ENCODE measurements at places on chromosomes 3 and 15.

GRCh38 chr15:36544518-36545466, 34.6 kb upstream of the CDIN1 start:
- DNase-seq = no peak

DNA sequence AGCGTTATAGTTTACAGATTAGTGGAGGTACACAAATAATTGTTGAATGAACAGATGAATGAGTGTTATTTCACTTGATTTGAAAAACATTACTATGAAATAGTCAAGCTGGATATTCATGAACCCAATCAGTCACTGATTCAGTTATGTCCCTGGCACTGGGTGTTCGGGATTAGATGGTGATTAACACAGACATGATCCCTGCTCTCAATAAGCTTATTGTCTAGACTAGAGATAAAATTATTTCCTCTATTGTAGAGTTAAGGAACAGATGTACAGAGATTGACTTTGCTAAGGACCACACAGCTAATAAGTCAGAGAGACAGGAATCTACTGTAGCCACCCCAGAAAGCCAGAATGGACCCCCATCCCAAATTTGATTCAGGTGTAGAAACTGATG, 963 bp downstream of the GRAMD1C start:
- no peak for DNase-seq

- DNase-seq = no peak
Observed at GRCh38 chr15:42549032-42549491, 424 bp downstream of the HAUS2 start.

DNA sequence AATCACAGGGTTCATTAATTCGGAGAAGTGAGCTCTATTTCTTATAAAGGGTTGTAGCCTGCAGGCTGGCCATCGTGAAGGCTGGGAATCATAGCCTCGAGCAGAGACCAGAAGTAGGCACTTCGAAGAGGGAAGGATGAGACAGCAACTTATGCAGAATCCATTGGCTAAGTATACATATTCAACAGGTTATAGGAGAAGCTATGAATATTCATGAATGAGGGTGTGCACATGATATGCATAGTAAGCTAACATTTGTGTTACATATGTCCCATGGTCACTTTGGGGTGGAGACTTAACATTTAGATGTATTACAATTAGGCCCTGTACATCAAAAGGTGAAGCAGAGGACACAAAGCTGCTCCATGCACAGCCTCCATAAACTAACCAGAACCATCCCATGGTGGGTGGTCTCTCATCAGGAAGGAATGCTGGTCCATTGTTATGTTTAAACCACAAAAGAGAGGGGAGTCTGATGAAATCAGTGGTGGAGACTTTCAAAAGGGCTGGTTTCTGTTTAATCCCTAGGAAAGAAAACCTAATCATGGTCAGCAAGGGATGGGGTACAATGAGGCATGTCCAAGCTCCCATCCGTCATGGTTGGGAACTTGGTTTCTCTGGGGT, 80.8 kb upstream of the FHIT start:
- no peak for DNase-seq

- DNase-seq = no peak
Observed at GRCh38 chr3:82493858-82494257, 732.4 kb upstream of the GBE1 start.

- no peak for DNase-seq
Observed at GRCh38 chr3:127665586-127665985, 7.2 kb upstream of the ABTB1 start.

DNA sequence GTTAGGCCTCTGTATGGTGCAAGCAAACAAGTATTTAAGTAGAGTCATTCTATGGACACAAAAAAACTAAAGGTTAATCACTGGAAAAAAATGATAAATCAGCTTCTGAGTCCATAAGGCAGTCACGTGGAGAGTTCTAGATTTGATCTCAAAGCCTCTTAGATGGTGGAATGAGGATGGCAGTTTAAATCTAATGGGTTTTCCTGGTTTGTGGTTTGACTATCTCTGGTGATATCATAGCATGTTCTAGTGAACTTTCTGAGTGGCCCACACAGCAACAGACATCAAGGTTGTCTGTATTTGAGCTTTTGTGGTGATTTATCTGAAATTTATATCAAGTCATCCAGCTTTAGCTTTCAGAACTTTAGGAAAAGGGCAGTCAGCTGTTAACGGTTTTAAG, 52.4 kb downstream of the ILDR1 start:
- DNase-seq = no peak

DNA sequence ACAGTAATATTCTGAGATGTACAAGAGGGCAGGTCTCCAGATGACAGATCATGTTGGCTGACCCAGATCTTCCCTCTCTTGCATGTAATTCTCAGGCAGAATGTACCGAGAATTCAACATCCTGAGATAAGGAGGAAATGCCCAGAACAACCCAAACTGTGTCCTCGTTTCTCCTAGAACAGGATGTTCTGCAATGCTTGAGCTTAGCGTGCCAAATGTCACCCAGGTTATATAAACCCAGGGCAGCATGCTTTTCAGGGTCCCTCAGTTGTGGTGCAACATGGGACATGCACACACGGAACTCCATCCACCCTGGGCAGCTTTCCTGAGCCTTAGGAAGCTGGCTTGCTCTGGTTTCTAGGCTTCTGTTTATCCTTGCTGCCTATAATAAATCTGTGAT, 102.1 kb upstream of the CMC1 start:
- DNase-seq = no peak

DNA sequence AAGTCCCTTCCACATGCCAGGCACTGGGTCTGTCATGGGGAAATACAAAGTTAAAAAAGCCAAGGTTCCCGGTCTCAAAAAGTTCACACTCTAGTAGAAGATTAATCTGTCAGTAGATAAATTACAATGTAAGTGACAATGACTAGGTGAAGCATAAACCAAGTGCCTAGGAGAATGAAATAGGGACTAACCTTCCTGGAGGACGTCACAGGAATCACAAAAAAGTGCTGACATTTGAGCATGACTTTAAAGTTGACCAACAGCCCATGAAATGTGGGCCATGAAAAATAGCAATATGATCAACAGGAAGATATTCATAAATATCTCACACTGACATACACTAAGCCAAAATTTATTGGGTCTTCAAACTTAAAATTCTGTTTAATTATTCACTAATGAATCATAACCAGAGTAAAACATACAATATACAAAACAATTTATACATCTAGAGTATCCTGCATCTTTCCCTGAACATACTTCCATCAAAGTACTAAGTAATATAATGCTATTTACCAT, 20.0 kb downstream of the COPS2 start:
- no peak for DNase-seq

DNA sequence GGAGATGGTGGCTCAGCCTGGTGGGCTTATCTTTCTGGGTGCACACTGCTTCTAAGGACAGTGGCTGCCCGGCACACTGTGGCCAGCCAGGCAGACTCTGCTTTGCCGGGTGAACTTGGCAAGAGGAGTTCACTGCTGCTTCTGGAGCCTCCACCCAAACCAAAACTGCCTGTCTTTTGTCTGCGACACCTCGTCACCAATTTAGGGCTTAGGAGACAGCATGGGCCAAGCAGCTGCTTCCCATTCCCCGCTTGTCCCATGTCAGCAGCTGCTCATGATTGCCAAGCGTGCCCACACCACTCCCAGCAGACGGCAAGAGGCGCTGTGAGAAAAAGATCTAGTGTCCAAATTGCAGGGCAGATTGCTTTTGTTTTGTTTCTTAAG, 57.3 kb downstream of the LSM3 start:
- DNase-seq = no peak

- DNase-seq = no peak
Observed at GRCh38 chr3:125694761-125695294, 99.5 kb upstream of the OSBPL11 start.

DNA sequence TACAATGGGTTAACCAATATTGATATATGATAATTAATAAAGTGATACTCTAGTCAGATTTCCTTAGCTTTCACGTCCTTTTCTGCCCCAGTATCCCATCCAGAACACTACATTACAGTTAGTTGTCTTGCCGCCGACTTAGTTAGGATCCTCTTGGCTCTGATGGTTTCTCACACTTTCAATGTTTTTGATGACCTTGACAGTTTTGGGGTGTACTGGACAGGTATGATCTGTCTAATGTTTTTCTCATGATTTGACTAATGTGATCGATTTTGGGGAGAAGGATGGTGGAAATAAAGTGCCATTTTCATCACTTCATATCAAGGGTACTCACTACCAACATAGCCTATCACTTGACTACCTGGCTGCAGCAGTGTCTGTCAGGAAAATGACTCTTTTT, 245.0 kb upstream of the TMC3 start:
- no peak for DNase-seq

GRCh38 chr3:15523660-15524417, 2.3 kb upstream of the COLQ start:
- no peak for DNase-seq

GRCh38 chr15:67403428-67404154, 117.3 kb upstream of the C15orf61 start:
- DNase-seq = no peak

- no peak for DNase-seq
Observed at GRCh38 chr15:40136470-40137302, 24.2 kb upstream of the BUB1B start.

DNA sequence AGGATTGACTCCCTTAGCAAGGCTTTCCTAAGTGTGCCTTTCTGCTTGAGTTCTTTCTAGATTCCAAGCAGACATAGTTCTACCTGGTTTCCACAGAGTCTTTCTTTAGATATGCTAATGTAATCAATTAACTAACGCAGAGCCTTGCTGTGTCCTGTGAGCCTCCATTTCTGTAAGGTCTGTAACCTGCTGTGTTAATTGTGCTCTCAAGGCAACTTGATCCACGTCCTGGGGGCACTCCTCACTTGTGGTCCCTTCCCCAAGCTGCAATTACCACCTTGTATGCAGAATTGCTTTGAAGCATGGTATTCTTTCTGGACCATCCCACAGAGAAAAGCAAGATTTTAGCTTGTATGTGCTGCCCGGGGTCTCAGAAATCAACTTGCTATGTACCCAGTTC, 29.5 kb upstream of the THSD4 start:
- DNase-seq = no peak

- DNase-seq = no peak
Observed at GRCh38 chr3:54827776-54828175, 100.1 kb downstream of the LRTM1 start.

- DNase-seq = no peak
Observed at GRCh38 chr3:42942693-42943092, 36.4 kb upstream of the GASK1A start.

- DNase-seq = no peak
Observed at GRCh38 chr3:147483145-147483544, 74.0 kb downstream of the ZIC1 start.

GRCh38 chr15:83700082-83700481, 46.2 kb downstream of the ADAMTSL3 start:
- no peak for DNase-seq

DNA sequence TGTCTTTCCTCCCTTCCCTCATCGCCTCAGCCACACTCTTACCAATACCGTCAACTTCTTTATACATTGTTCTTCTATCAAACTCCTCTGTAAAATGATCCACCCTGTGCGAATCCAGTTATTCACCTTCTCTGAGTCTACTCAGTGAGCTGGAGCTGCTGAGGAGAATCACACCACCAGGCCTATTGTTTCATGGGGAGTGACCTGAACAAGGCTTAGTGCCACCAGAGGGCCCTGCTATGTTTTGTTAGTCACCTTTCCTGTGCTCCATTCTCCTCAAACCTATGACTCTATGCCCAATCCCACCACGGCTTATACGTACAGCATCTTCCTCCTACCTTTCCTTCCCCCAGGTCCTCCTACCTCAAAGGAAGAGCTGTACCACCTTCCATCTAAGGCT, 50.4 kb upstream of the MED12L start:
- no peak for DNase-seq

GRCh38 chr3:194930377-194931204, 244.9 kb downstream of the FAM43A start:
- no peak for DNase-seq

DNA sequence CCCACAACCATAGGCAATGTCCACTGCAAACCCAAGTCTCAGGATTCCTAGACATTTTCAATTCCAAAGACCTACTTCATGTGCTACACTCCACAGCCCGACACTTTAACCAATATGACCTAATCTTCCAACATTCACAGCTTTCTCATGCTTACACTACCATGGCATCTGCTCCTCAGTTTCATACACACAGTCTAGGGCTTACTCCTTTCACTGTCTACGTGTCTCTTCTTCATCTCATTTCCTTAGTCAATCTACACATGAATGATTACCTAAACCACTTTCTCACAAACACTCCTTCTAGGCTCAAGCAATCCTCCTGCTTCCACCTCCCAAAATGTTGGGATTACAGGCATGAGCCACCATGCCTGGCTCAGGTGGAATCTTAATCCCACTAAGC, 106.3 kb downstream of the STAG1 start:
- no peak for DNase-seq

DNA sequence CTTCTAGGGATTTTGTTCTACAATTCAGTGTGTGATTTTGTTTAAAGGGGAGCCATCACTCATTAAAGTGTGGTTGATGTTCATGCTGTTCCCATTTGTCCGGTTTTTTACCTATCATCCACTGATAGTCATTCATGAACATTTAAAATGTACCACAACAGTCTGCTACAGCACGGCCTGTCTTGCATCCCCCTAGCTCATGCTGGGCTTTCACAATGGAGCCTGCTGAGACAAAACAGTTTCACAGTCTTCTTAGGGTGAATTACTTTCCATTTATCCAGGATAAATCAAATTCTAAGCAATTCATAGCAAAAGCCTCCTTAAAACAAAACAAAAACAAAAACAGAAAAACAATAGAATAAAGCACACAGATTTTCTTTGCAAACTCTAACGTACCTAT, 627.2 kb downstream of the CADM2 start:
- DNase-seq = no peak

- no peak for DNase-seq
Observed at GRCh38 chr15:45863881-45864580, 229.2 kb downstream of the SQOR start.

- DNase-seq = no peak
Observed at GRCh38 chr15:68318931-68319909, 41.7 kb downstream of the FEM1B start.

GRCh38 chr3:59186725-59187124, 136.9 kb upstream of the CFAP20DC start:
- no peak for DNase-seq

DNA sequence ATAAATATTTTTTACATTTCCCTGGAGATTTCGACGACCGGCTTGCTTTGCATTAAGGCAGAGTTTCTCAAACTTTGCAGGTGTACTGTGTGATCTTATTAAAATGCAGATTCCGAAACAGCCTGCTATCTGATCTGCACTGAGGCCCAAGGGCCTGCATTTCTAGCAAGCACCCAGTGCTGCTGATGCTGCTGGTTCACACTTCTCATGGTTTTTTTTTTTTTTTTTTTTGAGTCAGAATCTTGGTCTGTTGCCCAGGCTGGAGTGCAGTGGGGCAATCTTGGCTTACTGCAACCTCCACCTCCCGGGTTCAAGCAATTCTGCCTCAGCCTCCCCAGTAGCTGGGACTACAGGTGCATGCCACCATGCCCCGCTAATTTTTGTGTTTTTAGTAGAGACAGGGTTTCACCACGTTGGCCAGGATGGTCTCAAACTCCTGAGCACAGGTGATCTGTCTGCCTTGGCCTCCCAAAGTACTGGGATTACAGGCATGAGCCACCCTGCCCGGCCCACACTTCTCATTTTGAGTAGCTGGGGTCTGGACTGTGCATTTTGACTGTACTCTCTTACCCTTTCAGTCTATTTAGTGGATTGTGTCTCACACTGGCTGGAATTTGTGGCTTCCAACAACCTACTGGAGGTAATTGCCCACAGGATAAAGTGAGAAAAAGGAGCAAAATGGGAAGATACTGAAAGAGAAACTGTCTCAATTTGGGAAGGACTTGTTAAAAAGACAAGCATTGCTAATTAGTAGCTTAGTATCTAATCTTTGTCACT, 94.1 kb downstream of the ITPR1 start:
- DNase-seq = no peak

- DNase-seq = no peak
Observed at GRCh38 chr3:170802164-170803151, 67.5 kb downstream of the RPL22L1 start.
